Bladder microvascular endothelial cell (primary cell): ENCODE measurements at places on chromosomes 12 and 14. TPM values are rescaled to one million over a fixed set of nuclear protein-coding genes. Genes with fewer than 3 reads are reported as not detected.

LBHD2 gene
- total RNA-seq: not detected in 2 replicates

SLC17A8 gene
- not detected in 2 replicates for total RNA-seq

CLEC7A gene
- 0.16 and 0.25 TPM in 2 replicates for total RNA-seq

GPD1 gene
- not detected in 2 replicates for total RNA-seq

TMEM132D gene
- total RNA-seq: not detected in 2 replicates

ADAM20 gene
- total RNA-seq: 0.16 and 2.4 TPM in 2 replicates

TCTN1 gene
- 6.0 and 12.1 TPM in 2 replicates for total RNA-seq

CMA1 gene
- not detected in 2 replicates for total RNA-seq
